Liver (tissue), 10 donors: ENCODE measurements at places on chromosomes 11 and 22.

DNA sequence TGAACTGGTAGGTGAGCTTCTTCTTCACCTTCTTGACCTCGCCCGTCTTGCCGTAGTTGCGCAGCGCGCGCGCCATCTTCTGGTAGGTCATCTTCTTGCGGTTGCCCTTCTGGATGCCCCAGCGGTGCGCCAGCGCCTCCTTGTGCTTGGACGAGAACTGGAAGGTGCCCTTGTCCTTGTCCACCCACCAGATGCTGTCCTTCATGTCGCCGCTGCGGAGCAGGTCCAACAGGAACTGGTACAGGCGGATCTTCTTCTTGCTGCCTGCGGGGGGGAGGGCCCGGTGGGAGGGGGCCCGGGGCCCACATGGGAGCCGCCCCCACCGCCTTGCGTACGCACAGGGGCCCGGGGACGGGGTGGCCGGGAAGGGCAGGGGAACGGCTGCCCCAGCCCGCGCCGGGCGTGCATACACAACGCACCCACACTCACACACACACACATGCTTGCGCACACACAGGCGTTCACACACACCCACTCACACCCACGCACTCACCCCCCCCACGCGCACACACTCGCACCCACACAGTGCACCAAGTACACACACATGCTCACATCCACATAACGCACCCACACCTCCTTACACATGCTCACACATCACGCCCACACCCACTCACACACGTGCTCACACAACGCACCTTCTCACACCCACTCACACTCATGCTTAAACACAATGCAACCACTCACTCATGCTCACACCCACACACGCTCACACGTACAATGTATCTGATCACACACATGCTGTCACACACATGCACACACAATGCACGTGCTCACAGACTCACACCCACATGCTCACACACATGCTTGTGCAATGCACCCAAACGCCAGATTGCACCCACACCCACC, 3.0 kb upstream of the MYBPC3 start:
- DNase-seq = peak; percentile 85

DNA sequence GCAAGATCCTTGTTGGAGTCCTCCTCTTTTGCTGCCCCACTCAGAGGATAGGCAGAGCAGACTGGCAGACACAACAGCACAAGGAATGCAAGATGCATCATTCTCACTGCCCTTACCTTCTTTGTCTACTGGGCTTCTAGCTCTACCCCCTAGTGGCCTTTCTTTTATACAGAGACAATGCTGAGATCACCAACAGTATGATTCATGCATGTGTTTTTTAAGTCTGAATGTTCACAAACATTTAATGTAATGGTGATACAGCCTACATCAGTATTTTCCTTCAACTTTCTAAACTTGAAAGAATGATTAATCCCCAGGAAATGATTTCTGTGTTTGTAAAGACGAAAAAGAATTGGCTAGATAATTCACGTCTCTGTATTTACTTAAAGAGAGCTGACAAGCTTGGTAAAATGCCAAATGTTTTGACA, at the start of gene MMP10:
MMP10 (minus strand) TSS at position 138 of the 428 bp plus-strand sequence; CDS start at position 101, 37 bp downstream.
- DNase-seq = no peak

DNA sequence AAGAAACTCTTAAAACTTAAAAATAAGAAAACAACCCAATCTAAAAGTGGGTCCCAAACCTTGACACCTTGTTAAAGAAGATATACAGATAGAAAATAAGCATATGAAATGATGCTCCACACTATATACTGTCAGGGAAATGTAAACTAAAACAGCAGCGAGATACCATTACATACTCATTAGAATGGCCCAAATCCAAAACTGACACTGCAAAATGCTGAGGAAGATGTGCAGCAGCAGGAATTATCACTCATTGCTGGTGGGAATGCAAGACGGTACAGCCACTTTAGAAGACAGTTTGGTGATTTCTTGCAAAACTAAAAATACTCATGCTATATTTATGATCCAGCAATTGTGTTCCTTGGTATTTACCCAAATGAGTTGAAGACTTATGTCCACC, 5.0 kb upstream of the RNF26 start:
- DNase-seq = no peak

- no peak for DNase-seq
Measured at GRCh38 chr11:126844789-126845188, 155.8 kb downstream of the KIRREL3 start.

DNA sequence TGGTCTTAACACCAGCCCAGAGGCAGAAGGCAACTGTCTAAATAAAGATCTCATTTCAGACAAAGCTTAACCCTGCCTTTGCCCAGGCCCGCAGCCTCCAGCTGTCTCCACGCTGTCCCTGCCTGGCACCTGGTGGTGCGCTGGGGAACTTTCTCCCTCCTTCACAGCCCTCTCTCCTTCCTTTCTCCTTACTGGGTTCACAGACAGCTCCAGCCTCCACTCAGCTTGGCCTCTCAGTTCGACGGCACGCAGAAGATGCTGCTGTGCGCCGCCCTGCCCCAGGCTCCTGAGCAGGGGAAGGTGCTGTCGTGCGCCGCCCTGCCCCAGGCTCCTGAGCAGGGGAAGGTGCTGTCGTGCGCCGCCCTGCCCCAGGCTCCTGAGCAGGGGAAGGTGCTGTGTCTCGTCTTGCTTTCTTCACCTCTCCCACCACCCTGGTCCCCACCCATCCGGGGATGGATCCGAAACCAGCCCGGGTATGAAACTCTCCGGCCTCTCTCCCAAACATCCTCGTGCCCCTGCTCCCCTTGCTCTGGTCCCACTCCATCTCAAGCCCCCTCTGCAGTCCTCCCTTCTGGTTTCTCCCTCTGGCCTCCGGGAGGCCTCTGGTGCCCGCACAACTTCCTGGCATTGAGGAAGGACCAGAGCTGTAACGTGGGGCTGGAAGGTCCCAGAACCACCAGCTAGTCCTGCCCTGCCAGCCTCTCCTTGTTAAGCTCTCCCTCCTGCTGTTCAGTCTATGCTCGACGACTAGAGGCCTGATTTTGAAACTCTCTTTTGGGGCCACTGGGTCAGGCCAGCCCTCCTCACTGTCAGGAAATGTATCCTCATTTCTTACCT, 22.9 kb upstream of the JAM3 start:
- no peak for DNase-seq

GRCh38 chr11:131776211-131776610, 405.8 kb downstream of the NTM start:
- DNase-seq = no peak

GRCh38 chr11:111910676-111911562, 651 bp downstream of the CRYAB start:
- DNase-seq = no peak

- DNase-seq = no peak
Measured at GRCh38 chr11:64250415-64251015, 815 bp upstream of the PLCB3 start.

- DNase-seq = no peak
Measured at GRCh38 chr11:61534025-61534932, 25.7 kb downstream of the LRRC10B start.

GRCh38 chr11:111718859-111719258, 47.3 kb downstream of the PPP2R1B start:
- no peak for DNase-seq

- no peak for DNase-seq
Measured at GRCh38 chr11:125272092-125272491, 107.5 kb downstream of the PKNOX2 start.

DNA sequence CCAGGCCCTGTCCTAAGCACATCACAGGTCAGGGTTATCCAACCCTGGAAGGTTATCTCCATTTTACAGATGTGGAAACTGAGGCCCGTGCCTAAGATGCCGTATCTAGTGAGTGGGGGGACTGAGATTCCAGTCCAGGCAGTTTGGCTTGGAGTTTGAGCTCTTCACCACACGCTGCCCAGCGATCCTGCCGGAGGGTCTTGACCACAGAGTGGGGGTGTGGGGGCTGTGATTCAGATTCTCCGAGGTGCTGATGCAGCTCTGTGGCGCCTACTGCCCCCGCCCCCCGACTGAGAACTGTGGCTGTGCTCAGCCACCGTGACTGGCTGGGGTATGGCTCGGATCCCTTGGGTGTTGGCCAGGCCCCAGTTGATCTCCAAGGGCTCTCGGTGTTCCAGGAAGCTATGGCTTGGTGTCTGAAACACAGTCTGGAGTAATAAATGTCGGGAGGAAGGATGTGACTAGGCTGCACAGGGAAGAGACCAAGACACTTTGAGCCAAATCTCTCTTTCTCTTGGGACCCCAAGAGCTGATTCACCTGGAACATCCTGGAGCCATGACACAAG, 60.6 kb upstream of the RASD2 start:
- no peak for DNase-seq

GRCh38 chr22:48234011-48234410, 1471.6 kb downstream of the TBC1D22A start:
- no peak for DNase-seq

DNA sequence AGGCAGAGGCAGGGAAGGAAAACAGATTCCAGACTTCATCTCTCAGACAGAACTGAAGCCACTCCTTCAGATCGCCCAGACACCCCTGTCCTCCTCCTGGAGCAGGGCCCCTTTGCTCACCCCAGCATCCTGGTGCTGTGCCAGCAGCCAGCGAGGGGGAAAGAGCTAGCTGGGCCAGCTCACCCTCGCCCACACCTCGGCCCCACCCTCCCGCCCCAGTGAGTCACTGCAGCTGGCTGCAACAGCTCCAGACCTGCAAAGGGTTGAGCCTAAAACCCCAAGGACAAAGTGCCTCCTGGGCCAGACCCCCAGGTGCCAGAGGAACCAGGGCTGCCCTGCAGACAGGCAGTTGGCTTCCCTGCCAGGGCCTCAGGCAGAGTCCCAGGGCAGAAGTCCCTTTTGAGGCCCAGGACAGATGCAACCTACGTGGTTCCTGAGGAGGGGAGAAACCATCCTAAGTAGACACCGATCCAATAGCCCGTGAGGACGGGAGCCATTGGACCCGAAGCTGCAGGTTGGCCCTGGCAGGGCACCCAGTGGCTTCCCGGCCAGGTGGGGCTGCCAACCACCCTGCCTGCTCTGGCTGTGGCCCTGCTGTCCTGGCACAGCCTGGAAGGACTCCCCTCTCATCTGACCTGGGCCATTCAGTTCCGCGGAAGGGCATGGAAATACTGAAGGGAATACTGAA, 7.2 kb downstream of the AHNAK start:
- no peak for DNase-seq

- no peak for DNase-seq
Measured at GRCh38 chr11:116072133-116072532, 567.9 kb upstream of the CADM1 start.

GRCh38 chr11:96139691-96140090, 203.3 kb downstream of the MAML2 start:
- no peak for DNase-seq

DNA sequence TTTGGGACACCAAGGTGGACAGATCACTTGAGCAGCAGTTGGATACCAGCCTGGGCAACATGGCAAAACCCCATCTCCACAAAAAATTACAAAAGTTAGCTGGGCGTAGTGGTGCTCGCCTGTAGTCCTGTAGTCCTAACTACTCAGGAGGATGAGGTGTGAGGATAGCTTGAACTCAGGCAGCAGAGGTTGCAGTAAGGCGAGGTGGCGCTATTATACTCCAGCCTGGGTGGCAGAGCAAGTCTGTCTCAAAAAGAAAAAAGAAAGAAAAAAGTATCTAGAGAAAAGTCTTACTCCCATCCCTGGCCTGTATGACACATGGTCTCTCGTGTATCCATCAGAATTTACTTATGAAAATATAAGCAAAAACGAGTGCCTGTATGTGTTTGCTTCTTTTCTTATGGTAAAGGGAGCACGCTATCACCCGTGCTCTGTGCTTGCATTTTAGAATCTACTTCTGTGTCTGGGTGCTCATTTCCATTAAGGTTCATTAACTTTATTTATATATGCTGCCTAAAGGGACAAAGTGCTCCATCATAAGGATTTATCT, 15.4 kb upstream of the CPT1A start:
- DNase-seq = no peak

DNA sequence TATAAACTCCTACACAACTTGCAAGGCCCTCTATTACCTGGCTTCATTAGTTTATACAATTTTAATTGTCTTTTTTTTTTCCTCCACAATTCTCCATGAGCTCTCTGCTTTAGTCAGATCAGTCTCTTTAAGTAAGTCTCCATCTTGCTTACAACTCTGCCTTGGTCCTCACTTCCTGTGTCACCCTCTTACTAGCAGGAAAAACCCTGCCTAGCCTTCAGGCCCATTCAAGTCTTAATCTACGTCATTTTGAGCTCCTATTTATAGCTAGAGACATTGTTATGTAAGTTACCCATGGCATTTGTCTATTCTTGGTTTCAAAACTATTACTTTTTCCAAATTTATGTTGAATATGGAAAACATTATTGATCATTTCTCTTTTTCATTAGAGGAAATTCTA, 177.4 kb downstream of the SBF2 start:
- DNase-seq = no peak

GRCh38 chr11:122898799-122899198, 16.2 kb downstream of the JHY start:
- no peak for DNase-seq

- DNase-seq = no peak
Measured at GRCh38 chr11:75561426-75562047, 516 bp upstream of the SERPINH1 start.
